T follicular helper cell (primary cell): ENCODE measurements at places on chromosomes 6 and 20.

GRCh38 chr20:9955646-9956045 lies 79.1 kb upstream of the ANKEF1 start:
- no peak for DNase-seq

DNA sequence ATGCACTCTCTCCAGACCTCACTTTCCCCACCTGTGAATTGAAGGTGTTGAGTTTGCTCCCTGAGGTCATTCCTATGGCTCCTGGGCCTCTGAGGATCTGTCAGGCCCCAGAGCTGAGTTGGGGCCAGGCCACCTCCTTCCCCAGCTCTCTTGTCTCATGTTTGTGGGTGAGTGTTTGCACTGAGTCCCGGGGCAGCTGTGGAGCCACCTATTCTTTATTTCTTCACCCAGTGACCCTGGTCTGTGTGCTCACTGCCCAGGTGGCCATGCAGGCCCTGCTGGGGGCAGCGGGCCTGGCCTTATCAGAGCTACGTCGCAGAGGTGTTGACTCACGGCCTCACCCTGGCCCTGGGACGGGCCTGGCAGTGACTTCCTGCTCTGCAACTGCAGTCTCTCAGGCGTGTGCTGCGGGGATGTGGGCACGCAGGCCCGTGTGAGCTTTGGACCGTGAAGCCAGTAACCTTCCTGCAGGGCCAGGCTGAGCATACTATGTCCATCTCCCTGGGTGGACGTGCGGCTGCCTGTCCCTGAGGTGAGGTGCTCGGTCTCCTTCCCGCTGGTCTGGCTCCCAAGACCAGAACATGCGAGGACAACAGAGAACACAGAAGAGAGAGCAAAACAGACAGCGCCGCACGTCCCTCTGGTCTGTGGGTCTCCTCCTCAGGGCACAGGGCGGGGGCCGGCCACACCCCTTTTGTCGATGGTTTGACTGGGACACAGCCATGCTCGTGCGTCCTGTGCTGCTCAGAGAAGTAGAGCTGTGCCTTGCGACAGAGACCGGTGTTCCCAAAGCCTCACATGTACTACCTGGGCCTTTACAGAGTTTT lies 12.1 kb downstream of the TMEM181 start:
- DNase-seq, result no peak

GRCh38 chr6:150026976-150027805 lies 1.9 kb upstream of the RAET1L start:
- DNase-seq, result no peak

- DNase-seq, result no peak
These were observed 187.1 kb downstream of the MYLK4 start for GRCh38 chr6:2563635-2564034.

GRCh38 chr6:108953681-108954080 lies 105.5 kb downstream of the ARMC2 start:
- DNase-seq, result no peak

DNA sequence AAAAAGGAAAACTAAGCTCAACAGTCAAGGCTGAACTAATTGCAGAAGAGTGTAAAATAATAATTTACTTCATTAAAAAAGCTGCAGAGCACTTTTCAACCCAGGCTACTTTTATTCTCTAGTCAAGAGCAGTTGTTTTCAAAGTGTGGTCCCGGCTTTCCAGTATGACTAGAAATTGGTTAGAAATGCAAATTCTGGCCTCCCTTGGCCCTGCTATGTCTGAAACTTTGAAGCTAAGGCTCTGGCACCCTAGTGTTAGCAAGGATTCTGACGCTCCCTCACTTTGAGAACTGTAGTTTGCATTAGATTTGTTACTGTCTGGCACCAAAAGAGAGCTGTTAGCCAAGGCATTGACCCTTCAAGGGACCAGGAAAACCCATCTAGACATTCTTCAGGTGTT lies 9.5 kb upstream of the NXT1 start:
- no peak for DNase-seq

DNA sequence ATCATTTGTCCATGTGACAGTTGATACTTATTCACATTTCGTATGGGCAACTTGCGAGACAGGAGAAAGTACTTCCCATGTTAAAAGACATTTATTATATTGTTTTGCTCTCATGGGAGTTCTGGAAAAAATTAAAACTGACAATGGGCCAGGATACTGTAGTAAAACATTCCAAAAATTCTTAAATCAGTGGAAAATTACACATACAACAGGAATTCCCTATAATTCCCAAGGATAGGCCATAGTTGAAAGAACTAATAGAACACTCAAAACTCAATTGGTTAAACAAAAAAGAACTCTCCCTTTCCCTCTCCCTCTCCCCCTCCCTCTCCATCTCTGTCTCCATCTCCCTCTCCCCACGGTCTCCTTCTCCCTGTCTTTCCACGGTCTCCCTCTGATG lies 19.4 kb upstream of the EIF2S2 start:
- no peak for DNase-seq

DNA sequence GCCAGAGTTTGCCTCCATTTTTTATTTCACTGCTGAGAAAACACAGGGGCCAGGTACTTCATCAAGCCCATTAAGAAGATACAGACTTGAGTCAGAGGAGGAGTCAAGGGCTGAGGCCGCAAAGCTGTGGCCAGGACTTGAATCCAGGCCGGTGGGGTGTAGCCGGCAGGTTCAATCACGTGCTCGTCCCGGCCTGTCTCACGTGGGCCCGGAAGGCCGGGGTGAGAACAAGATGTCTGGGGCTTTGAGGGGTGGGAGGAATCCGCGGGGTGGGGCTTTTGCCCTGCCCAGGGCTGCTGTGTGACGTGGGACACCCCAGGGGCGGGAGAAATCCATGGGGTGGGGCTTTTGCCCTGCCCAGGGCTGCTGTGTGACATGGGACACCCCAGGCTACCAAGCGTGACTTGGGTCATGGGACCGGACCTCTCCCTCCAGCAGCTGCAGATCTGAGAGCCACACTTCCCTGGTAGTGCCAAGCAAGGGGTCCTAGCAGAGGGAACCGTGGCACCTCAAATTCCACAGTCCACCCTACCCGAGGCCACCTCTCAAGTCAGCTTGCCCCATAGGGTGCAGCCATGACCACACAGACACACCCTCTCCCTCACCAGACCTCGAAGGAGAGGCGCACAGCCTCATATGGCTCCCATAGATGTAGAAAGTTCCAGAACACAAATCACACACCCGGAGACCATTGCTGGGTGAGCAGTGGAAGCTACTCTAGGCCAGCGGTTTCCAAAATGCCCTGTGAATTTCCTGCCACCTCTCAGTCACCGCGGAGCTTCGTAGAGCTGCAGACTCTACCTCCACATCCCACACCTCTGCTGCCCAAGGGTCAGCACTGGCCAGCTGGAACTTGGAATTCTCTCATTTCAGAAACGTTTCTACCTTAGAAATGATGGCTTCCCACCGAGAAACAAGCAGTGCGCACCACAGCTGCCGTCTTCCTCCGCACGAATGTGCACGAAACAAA lies 156.1 kb downstream of the DLL1 start:
- DNase-seq, result no peak

DNA sequence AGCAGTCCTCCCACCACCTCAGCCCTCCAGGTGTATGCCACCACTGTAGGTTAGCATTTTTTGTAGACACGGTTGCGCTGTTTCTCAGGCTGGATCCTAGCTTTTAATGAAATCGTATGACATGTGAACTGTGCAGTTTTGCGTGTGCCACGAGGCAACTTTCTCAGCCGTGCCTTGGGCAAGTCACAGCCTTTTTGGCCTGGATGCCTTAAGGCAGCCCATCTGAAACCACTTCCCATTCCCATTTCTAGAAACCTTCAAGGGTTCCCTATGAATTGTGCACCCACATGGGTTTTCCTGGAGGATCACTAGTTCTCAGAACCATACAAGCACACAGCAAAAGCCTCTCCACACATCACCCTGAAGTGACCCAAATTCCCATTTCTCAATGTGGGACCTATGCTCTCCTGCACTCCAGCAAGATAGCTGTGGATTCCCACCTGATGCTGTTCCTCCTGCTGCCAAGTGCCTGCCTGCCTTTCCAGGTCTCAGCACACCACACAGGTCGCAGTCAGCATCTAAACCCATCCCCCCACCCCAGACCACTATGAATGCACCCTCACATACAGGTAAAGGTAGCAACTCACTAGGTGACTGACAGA lies 28.9 kb downstream of the SNX5 start:
- no peak for DNase-seq

DNA sequence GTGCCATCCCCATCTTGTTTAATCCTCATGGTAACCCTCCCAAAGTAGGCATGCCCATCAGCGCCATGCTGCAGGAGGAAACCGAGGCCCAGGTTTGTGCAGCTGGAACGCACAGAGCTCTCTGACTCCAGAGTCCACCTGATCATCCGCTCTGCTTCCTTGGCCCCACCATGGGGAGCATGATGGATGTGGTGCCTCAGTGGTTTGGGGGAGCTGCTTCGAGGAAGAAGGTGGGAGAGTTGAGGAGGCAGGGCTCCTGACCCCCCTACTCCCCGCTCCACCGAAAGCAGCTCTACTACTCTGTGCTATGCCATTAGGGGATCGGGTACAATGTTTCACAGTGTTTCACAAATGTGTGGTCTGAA lies 52.2 kb downstream of the TGM2 start:
- no peak for DNase-seq

- DNase-seq, result no peak
These were observed 89.0 kb upstream of the CEP85L start for GRCh38 chr6:118740372-118740771.

DNA sequence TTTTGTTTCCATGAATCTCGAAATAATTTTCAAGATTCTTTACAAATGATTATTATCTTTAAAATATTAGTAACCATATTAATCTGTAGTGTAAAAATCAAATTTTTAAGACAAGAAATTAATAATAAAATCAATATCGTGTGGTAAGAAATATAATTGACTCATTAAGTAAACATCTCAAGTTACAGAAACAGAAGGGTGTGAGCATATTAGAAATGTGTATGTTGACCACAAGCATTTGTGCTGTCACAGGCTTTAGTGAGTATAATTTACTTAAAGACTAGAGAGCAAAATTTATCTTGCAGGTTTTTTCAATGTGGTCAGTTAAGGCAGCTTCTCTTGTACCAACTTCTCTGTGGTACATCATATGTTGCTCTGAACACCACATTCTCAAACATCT lies 566.5 kb upstream of the IRAK1BP1 start:
- no peak for DNase-seq

DNA sequence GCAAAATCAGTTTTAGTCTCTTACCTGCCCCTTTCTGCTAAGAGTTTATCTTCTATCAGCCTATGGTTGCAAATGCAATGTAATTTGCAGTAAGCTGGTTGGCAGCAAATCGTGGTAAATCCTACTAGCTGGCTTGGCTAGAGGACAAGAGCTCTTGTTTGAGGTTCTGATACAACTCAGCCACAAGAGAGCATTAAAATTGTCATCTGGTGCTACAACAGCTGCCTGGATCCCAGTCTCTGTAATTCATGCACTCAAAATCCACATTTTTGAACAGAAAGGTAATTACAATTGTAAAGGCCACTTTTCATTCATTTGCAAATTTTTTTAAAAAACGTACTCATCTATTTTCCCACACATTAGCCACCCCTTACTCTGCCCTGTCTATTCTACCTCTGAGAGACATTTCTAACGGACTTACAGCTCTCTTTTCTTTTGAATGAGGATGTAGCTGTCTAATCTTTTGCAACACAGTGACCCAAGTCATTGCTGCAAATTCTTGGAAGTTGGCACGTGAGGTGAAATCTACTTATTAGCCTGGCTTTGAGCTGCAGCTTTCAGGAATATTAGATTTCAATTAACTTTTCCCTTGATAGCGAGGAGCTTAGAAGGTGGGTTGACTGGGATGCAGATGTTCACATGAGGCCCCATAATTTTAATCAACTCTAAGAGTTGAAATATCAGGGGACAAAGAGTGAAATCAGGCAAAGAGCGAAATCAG lies 54.0 kb upstream of the FAM184A start:
- DNase-seq, result no peak

GRCh38 chr6:42010185-42010891 lies 40.0 kb upstream of the TAF8 start:
- DNase-seq, result no peak

DNA sequence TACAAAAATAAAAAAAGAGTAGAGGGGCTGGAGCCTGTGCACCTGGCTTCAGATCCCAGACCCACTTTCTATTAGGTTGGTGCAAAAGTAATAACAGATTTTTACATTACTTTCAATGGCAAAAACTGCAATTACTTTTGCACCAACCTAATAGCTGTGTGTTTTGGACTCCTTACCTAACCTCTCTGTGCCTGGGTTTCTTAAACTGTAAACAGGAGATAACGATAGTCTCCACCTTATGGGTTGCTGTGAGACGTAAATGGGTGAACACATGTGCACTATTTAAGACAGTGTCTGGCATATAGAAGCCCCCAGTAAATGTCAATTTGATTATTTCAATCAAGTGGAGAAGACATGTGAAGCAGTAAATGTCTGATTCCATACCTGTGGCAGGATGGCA lies 89.7 kb downstream of the TFAP2C start:
- DNase-seq, result no peak

DNA sequence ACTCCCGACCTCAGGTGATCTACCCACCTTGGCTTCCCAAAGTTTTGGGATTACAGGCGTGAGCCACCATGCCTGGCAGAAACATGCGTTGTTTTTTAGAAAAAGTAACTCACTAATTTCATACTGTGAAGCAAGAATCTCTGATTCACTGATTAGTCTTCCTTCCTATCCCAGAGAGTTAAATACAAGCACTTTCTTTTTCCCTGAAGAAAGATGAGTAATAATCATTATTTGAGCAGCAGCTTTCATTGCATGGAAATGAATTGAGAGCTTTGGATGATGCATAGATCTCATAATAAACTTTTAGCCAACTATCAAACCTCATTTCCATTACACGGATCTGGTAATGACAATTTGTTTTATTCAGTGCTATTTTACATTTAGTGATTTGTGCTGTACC lies 892.5 kb upstream of the EYS start:
- DNase-seq, result no peak

DNA sequence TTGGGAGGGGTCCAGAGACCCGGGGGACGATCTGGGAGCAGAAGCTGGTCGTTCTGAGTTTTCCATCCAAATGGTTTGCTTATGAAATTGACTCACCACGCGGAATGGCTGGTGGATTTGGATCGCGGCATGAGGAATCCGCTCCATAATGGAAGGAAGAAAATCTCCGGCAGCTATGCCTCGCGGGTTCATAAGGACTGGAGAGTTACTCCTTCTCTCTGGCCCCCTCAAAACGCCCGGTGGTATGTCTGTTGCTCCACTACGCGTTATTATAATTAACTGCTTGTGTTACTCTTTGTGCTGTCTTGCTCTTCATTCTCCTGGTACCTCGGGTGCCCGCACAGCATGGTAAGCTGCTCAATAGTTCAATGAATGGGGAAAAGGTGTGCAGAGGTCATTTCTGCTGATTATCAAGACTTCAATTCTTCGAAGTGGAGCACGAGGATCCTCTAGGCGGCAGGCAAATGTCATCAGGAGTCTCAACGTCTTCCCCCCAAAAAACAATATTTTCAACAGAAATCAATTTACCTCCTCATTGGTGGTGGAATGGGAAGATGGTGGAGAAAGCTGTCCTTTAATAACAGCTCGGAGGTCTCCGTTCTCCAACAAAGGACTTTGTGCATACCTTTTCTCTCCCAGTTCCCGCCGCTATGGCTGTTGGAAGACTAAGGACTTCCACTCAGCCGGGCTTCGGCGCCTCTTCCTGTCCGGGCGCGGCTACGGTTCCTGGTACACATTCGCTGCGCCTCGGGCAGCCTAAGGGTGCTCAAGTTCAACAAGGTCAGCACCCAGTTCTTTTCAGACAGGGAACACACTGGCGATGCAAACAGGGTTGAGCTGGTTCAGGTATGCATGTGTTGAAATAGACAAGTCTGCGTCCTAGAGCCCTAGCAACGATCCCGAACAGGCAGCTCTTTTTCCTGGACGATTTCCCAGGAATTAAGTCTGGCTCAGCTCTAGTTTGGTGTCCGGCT lies 9.2 kb upstream of the PRSS16 start:
- DNase-seq, result no peak
